ENCODE measurements at places on chromosomes 7 and 10.

DNA sequence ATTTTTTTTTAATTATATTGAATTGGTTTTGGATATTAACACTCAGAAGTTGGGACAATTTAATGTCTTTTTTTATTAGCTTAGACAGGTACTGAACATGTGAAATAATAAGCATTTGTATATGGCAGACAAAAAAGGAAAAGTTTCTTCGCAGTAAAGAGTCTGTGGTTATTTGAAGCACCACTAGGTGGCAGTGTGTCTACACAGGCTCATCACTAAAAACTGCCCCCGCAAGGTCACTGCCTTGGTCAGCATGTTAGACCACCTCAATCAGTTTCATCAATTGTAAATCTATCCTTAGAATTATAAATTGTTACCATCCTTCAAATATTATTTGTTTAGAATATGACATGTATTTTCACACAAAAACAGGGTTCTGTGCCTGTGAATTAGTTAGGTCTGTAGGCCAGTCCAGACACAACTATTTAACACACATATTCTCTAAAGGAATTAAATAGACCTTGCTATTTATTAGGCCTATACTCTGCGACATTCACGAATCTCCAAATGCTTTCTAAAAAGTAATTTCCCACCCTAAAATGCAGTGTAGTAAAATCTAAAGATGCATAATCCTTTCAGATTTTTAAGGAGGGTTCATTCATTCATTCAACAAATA lies 17.0 kb downstream of the PNLIPRP3 start:
- DNase-seq, result no peak

DNA sequence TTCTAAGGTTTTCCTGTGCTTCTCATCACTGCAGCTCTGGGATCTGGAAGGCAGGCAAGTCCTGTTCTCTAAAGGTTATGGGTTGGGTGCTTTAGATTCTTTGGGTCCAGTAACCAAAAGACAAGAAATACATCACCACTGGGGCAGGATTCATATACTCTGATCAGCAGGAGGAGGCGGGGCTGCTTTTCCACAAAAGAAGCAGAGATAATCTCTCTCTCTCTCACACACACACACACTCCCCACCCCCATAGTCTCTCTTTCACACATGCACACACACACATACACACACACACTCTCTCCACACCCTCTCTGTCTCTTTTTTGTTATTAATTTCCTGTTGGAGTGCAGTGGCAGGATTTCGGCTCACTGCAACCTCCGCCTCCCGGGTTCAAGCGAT lies 13.0 kb upstream of the ACBD5 start:
- DNase-seq, result no peak

DNA sequence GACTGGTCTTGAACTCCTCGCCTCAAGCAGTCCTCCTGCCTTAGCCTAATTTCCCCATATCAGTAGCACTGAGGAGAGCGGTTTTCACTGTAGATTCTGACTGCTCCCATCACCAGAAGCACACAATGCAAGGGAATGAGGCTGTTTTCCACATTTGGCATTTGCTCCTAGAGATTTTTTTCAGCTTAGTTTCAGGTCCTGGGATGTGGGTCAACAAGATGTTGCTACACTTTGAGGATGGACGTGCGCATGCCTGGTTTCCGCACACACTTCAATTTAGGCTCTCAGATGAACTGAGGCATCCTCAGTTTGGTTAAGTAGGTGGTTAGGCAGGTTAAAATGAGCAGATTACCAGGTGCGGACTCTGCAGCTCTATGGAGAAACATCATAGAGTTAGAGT lies 287.1 kb upstream of the LYZL1 start:
- DNase-seq, result no peak

DNA sequence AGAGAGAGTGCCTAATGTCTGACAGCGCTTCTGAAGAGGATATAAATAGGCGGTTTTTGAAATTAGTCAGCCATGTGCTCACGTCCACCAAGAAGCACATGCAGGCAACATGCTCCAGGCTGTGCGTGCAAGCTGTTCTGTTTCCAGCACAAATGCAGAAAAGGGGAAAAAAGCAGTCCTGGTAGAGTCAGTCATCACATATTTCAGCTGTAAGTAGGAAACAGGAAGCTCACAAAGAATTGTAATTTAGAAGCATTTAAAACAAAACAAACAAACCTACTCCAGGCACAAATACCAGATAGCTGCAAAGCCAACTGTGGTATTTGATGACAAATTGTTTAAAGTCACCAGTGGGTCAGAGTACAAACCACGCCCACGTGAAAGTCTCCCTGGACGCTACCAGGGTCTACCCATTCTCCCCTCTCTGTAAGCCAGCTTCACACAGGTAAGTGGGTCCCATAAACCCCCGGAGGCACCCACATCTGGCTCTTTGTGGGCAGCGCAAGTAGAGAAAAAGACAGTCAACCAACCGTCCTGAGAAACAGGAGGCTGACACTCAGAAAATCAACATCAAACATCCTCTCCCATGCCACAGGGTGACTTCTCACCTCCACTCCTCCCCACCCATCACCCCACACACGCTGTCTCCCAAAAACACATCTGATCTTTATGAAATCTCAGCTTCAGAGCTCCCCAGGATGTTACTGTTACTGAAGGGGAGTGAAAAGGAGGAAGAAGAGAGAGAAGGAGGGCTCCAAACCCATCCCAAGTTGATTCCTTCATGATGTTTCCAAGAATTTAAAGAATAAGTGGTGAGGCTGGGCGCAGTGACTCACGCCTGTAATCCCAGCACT lies 186.4 kb downstream of the FAM107B start:
- DNase-seq, result no peak

DNA sequence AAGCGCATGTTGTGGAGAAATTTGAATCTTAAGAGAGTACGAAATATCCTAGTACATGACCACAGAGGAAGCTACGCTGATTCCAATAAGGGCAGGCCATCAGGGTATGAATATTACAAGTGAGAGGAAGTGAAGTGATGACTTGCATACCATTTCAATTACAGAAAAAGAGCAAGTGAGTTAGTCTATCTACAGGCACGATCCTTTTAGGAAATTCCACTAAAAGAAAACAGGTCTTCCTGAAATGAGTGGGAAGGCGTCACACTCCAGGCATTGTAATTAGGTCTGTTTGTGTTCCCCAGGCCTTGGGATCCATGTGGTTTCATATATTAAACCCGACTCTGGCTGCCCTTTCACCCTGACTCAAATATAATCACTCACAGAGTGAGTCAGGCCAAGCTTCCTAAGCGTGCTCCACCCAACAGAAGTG lies 152.5 kb downstream of the SEMA3A start:
- no peak for DNase-seq

GRCh38 chr10:12455766-12456165 lies 106.4 kb downstream of the CAMK1D start:
- DNase-seq, result no peak

DNA sequence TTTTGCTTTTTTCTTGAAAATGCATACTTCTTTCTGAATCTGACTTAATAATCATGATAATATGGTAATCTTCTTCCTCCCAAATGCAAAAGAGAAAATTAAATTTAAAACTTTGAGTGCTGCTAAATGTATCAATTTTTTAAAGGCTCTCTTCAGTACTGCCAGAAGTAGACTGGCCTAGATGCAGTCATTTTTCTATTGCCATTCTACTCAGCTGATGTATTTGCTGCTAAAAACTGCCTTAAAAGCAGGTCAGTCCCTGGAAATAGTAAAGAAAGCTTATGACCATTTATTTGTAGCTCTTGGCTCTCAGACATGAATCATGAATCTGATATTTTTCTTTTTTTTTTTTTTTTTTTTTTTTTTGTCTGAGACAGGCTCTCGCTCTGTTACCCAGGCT lies 28.5 kb downstream of the NAPEPLD start:
- no peak for DNase-seq

- no peak for DNase-seq
Observed at GRCh38 chr7:25557379-25557917, 329.2 kb upstream of the NPVF start.

DNA sequence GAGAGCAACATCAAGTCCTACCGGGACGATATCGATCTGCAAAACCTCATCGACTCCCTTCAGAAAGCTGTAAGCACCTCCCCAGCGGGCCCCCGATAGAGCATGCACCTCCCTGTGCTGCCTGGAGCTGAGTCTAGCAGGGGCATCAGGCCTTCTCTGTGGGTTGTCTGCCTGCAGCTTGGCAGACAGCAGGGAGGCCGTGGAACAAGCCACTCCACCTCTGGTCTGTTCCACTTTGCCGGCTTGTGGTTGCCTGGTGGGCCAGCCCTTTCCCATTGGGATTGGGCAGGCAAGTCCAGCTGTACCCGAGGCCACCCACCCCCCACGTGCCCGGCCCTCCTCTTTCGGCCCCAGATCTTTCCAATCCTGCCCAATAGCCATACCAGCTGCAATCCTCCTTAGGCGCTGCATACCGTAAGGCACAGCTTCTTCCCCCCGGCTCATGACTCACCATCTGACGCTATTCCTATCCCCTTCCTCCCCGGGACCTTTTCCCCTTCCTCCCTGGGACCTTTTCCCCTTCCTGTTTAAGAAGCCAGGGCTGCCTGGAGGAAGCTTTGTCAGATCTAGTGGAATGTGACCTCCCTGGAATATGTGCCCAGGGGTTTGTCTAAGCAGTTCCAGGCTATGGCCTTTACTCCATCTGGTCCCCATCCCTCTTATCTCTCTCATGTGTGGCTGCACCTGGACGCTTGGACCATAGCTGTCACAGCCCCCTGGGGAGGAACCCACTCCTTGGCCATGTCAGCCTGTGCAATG lies 28.1 kb upstream of the SH2D4B start:
- DNase-seq, result no peak

- DNase-seq, result no peak
Observed at GRCh38 chr10:129960481-129961156, 3.5 kb downstream of the EBF3 start.

DNA sequence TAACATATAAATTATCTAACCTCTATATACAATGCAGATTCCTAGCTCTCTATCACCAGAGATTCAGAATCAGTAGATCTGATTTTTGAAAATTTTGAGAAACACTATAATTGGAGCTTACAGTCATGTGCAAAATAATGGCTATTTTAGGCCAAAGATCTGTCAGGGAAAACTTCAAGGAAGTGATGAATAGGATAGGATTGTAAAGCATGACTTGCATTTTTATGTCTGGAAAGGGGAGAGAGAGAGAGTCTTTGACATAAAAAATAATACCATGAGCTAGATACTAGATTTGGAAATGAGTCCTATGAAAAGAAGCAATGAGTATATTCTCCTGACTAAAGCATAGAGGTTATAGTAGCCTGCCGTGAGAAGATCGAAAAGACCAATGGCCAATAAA lies 181.1 kb downstream of the SDHAF3 start:
- DNase-seq, result no peak

GRCh38 chr10:71112138-71112785 lies 100.1 kb upstream of the UNC5B start:
- no peak for DNase-seq

- no peak for DNase-seq
Observed at GRCh38 chr10:22978287-22978686, 50.4 kb downstream of the ARMC3 start.

- no peak for DNase-seq
Observed at GRCh38 chr10:118970770-118971169, 58.7 kb upstream of the NANOS1 start.

GRCh38 chr7:124570558-124570957 lies 195.0 kb downstream of the GPR37 start:
- DNase-seq, result no peak
